ENCODE measurements at places on chromosomes 16 and 17.

DNA sequence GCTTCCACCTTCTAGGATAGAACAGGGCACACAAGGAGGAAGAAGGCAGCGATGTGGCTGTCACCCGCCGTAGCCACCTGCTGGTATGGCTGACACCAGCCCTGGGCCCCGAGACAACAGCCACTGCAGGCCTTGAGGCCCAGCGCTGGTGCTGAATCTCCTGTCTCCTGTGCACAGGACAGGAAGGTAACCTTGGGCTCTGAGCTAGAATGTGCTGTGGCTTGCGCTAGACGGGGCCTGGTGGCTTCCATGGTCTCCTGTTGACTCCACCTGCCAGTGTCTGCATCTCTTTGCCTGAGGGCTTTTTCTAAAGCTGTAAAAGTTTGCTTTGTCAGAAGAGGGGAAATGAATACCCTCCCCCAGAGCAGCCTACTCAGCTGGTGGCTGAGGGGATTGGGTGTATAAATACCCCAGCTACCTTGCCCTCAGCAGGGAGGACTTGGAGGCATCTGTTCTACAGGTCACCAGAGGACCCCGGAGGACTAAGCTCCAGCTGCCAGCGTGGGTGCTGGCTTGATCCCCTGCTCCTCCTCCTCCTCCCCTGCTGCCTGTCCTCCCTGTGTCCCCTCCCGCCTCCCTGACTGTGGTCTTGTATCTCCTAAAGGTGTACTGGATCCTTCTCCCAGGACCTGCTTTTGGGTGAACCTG, 76.1 kb upstream of the SDK2 start:
- DNase-seq, result no peak

DNA sequence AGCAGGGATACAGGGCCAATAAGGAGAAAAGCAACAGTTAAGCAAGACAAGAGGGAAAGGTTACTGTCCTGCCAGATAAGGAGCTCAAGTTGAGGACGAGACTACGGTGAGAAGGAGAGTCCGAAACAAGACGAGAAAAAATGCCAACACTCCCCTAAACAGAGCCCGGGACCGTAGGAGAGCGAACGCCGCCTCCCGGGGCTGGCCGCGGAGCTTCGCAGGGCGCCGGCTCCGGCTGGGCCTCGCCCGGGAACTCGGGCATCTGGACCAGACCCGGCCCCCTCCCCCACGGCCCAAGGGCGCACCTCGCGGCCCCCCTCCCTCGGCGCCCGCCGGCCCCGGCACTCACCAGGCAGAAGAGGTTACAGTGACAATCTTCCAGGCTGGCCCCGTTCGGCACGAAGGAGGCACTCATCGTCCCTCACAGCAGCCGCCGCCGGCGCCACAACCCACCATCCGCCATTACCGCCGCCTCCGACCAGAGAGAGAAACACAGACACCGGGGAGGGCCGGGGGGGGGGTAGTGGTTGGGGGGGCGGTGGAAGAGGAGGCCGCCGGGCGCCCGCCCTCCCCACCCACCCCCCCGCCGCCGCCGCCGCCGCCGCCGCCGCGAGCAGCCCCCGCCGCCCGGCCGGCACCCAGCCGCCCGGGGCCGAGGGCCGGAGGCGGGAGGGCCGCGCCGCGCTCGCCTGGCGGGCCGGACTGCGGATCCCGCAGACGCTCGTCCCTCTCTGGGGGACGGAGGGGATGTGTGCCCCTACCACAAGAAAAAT, at the start of gene MED13:
Gene MED13 (minus strand): TSS at position 488 of the 773 bp plus-strand sequence. CDS start 73 bp downstream, at position 415.
- DNase-seq, result peak; percentile 49

- no peak for DNase-seq
These were observed 7.6 kb downstream of the CCDC102A start for GRCh38 chr16:57528499-57529390.

DNA sequence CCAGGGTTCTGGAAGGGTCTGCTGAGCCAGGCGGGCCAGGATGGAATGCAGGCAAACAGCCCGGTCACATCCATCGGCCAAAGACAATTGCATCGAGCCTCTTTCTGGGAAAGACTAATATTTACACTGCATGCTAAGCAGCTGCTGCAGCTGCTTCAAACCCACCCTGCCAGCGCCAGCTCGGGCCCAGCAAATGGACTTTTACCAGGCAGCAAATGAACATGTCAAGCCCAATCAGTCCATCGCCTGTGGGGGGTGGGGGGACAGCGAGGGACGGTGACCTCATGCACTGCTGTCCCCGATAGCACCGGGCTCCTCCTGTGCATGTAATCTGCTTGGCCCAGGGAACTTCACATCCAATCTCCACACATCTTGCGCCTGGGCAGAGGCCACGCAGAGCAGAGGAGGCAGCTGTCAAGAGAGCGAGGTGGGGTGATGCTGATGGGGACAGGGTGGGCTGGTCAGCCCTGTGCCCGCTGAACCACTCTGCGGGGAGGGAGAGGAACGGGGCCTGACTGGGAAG, 39.4 kb upstream of the CDH5 start:
- DNase-seq, result no peak

GRCh38 chr17:75144816-75145512, 9.3 kb downstream of the JPT1 start:
- no peak for DNase-seq

- DNase-seq, result no peak
These were observed 20.9 kb downstream of the TRPV3 start for GRCh38 chr17:3536716-3537115.

- DNase-seq, result no peak
These were observed 138.3 kb downstream of the KCNJ2 start for GRCh38 chr17:70307430-70308225.

DNA sequence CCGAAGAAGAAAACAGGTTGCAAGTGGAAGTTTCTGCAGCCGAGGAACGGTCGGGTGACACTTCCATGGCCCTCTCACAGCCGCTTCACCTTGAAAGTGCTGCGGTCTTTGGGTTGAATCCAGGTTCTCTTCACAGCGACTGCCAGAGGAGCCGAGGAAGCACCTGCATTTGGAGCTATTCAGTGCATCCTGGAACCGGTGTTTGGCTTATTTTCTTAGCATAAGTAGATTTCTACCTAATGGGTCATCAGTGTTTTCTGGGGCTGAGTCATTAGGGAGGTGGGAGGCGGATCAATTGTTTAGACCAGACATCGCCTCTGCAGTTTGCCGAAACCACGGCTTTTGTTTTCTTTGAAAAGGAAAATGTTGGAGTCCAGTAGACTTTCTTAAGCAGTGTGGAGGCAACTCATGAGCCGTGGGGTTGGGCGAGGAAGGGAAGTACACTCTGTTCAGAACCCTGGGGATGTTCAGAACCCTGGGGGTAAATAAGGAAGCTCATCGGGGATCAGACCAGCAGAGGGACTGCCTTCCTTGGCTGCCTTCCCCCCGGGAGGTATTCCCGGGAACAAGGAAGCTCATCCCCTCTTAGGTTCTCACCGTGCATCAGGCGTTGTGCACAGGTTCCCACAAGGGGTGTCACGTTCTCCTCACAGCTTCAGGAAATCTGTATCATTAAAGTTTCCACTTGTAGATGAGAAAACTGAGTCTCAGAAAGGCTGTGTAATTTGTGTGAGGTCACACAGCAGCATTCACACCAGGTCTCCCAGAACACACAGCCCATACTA, 361.5 kb downstream of the SNX29 start:
- no peak for DNase-seq

GRCh38 chr16:66617728-66618127, 13.2 kb downstream of the CMTM3 start:
- DNase-seq, result no peak

GRCh38 chr17:58671969-58672368, 19.9 kb downstream of the TEX14 start:
- no peak for DNase-seq

DNA sequence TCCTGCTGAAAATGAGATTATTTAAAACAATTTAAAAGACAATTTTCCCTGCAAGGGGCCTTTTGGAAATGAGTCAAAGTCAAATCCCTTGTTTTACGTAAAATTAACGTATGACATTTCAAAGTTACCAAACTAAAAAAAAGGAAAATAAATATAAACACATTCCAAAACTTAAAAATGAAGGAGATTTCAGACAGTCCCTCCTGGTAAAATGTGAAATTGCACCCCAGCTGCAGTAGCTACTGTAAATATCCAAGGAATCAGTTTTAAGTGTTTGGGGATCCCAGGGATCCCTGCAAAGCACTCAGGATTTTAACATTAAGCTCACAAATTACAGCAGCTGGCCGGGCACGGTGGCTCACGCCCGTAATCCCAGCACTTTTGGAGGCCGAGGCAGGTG, 63.3 kb downstream of the NXN start:
- DNase-seq, result no peak

DNA sequence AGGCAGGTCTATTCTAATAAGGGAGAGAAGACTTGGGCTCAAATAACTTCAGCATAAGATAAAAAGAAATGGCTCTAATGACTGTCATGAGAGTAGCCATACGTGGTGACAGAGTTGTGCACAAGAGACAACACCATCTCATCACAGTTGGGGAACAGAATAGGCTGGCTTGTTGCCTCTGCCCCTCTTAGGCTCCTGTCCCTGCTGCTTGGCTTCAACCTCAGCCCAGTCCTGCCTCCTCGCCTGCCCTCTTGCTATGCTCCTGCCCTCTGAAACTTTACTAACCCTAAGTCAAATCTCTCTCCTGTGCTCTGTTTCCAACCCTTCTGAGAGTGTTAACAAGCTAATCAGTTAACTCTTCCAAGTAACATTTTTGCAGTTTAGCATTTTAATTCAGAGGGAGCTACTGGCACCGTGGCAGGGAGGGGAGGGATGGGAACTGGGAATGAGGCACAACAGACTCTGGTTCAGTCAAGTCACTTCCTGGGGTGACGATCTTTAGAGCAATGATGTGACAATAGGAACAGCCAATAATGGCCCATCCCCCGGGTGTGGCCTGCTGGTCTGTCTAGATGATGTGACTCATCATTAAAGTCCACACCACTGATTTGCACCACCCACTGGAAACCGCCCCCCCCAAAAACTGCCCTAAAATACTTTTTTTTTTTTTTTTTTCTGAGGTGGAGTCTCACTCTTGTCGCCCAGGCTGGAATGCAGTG, 35.5 kb downstream of the DNAH17 start:
- DNase-seq, result peak; percentile 66

- DNase-seq, result peak; percentile 44
These were observed 17.8 kb downstream of the RGS9 start for GRCh38 chr17:65154770-65155589.

GRCh38 chr16:5215901-5216300, 118.3 kb upstream of the EEF2KMT start:
- DNase-seq, result no peak

DNA sequence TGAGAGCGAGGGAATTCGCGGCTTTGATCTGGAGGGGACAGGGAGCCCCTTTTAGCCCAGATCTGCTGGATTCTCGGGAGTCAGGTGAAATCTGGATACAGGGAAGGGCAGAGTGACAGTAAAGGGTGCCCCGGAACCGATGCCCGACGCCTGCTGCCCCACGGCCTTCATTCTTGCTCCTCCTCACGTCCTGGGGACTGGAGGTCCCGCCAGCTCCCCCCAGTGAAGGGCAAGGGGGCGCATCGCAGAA, 596 bp downstream of the OR1F1 start:
- DNase-seq, result peak; percentile 43

DNA sequence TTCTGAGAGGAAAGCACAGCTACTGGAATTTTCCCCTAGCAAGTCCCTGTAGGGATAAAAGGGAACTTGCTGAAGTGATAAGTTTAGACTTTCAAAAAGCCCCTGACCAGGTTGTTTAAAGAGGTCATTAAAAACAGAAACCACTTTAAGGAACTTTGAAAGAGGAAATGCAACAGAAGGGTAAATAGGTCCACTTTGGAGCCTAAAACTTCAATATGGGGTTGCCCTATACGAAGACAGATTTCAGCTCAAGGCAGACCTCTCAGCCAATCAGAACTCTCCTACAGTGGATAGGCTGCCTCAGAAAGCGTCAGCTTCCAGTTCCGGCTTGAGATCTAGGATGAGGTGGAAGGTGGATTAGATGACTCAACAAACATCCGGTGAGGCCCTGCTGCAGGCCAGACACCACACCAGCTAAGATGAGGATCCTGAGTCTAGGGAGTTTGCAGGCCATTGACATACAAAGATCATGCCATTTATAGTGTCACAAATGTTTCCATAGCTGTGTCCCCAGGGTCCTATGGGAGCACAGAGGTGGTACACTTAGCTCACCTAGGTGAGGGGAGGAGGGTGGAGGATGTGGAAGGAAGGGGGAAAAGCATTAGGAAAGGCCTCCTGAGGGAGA, 7.9 kb upstream of the MFSD6L start:
- DNase-seq, result peak; percentile 35

DNA sequence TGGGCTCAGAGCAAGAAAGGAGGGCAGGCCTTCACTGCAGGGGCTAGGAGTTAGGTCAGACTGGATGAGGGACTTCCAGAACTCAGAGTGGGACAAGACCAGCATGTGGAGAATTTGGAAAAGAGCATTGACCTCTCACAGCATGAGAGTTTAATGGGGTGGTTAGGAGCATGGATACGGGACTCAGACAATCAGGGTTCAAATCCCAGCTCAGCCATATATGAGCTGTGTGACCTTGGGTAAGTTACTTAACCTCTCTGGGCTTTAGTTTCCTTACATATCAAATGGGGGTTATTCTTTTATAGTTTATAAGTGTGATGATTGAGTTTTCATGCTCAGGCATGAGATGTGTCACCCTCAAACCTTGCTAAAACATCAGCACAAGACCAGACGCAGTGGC, 37.4 kb upstream of the ALKBH5 start:
- no peak for DNase-seq

- DNase-seq, result no peak
These were observed 109.5 kb downstream of the CA10 start for GRCh38 chr17:52049051-52049450.

- DNase-seq, result no peak
These were observed 80.3 kb downstream of the PARN start for GRCh38 chr16:14549789-14550153.

DNA sequence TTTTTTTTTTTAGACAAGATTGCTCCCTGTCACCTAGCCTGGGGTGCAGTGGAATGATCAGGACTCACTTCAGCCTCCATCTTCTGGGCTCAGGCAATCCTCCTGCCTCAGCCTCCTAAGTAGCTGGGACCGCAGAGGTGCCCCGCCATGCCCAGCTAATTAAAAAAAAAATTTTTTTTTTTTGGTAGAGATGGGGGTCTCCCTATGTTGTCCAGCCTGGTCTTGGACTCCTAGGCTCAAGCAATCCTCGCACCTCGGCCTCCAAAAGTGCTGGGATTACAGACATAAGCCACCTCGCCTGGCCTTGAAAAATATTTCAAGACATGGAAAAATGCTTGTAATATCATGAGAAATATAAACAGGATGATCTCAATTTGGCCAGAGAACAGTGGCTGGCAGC, 42.9 kb downstream of the HAPSTR1 start:
- no peak for DNase-seq

GRCh38 chr17:2214047-2214928, 89.3 kb downstream of the SMG6 start:
- DNase-seq, result peak; percentile 70

DNA sequence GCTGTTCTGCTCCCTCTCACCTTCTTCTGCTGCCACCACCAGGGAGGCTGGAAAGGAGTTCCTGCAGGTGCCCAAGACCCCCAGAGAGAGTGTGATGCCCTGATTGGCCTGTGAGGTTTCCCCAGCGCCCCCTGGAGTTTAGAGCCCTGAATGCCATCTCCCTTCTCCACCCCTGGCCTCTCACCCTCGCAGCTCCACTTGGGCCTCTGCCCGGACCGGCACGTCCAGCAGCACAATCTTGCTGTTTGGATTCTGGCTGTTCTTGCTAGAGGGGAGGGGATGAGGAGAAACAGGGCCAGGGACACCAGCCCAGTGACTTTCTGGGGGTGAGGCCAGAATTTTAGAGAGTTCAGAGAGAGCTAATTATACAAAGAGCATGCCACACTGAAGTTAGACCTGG, 12.5 kb upstream of the FAM171A2 start:
- peak; percentile 33 for DNase-seq

All from MCF 10A (cell line).